Peyer's patch (tissue), 4 donors: ENCODE measurements at places on chromosomes 12 and 14. TPM values are rescaled to one million over a fixed set of nuclear protein-coding genes. Genes with fewer than 3 reads are reported as not detected.

Gene SRSF5
- 489 TPM for total RNA-seq

Gene ADAM20
- total RNA-seq, result 1.9 TPM

DNA sequence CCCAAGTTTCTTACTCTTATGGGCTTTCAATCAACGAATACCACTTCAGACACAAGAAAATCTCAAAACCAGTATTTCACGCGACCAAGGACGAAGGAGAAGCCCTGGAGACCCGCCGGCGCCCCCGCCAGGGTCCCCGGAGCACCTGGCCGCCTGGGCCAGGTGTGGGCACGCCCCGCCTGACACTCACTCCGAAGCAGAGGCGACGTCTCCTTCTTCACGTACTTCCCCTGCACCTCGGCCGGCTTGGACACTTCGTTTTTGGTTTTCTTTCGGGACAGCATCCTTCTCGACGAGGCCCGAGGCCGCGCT lies 466 bp downstream of the SAV1 start:
- DNase-seq, result peak; percentile 52

DNA sequence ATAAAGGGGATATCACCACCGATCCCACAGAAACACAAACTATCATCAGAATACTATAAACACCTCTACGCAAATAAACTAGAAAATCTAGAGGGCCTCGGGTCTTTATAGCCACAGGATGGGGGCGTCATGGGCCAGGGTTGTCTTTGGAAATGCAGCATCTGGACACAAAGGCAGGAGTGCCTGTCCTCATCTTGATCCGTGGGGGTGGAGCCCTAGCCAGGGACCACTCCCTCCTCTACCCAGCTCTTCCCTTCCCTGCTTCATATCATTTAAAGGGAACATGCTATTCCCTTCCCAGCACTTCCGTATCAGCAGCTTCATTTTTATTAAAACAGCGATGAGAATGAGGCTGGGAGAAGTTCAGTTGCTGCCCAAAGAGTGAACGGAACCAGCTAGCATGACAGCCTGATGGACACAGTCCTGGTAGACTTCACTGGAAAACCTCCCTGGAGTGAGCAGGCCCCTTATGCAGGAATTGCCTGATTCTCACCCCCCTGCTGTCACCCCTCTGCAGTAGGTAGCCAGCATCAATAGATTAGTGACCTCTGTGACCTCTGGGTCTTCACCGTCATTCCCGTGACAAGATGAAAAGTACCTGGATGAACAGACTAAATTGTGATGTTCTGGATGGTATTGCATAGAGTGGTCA lies 251.4 kb upstream of the RGS6 start:
- no peak for DNase-seq

- DNase-seq, result no peak
Observed at GRCh38 chr14:104872469-104873341, 7.6 kb downstream of the CEP170B start.

DNA sequence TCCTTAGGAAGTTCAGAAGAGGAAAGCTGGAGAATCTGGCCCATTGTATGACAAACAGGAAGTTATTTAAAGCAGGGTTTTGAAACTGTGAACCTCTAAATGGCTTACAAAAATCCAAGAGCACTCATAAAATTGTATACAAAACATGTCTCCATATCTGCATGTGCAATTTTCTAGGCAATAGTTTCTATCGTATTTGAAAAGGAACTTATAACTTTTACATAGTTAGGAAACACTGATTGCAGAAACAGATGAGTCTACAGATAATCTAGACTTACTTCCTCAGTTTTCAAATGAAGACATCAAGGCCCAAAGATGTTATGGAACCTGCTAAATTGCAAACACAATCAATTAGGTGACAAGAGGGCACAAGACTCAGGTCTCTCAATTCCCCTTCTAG lies 53.3 kb upstream of the ETV6 start:
- DNase-seq, result no peak

- no peak for DNase-seq
Observed at GRCh38 chr12:13198876-13199275, 2.4 kb downstream of the EMP1 start.
